Breast epithelium (tissue), 4 donors: ENCODE measurements at places on chromosomes 2 and 18. TPM values are rescaled to one million over a fixed set of nuclear protein-coding genes. Genes with fewer than 3 reads are reported as not detected.

The APOB gene
- 3.2 TPM for total RNA-seq

- no peak for DNase-seq
Observed at GRCh38 chr2:47068981-47069627, 86.0 kb downstream of the STPG4 start.

GRCh38 chr2:209624192-209624938 lies 147.3 kb upstream of the UNC80 start:
- DNase-seq = no peak

DNA sequence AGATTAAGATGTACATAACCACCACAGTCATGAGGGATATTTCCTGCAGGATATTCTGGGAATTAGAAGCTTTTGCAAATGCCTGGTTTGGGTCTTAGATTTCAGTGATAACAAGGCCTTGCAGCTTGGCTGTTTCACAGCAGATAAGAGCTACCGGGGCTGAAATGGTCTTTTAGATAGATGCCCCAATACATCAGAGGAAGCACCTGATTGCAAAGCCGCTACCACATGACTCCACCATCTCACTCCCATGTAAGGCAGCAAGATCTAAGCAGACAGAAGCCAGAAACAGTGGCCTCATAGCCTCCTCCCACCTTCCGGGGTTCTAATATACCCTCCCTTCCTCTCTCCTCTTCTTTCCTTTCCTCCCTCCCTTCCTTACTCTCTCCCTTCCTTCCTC lies 31.1 kb upstream of the EPG5 start:
- no peak for DNase-seq

- peak; percentile 10 for DNase-seq
Observed at GRCh38 chr18:79938196-79938595, 13.3 kb downstream of the SLC66A2 start.

The SNRPD1 gene
- 6.7 TPM for total RNA-seq

GRCh38 chr2:199085261-199085660 lies 372.5 kb downstream of the SATB2 start:
- DNase-seq = no peak

The MDH1B gene
- 4.7 TPM for total RNA-seq

- no peak for DNase-seq
Observed at GRCh38 chr2:8452979-8453903, 228.6 kb upstream of the ID2 start.

DNA sequence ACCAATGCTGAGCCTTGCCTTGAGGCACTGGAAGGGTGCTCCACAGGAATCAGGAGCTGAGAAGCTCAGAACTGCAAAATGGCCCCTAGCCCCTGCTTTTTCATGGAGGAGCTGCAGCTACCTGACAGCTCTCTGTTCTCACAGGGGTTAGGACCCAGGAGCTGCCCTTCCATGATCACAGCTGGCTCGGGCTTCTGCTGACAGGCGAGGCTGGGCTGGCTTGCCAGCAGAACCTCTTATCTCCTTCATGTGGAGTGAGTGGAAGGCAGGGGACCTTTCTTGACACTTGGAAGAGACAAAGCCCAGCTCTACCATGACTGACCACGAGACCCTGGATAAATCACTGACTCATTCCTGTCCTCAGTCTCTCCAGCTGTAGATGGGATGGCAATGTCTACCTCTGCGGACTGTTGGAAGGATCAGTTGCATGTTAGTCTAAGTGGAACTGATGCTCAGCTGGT lies 113.4 kb downstream of the CAPN13 start:
- DNase-seq = no peak

GRCh38 chr2:27990030-27990590 lies 99.6 kb downstream of the BABAM2 start:
- no peak for DNase-seq

The SCYGR8 gene
- not detected for total RNA-seq

DNA sequence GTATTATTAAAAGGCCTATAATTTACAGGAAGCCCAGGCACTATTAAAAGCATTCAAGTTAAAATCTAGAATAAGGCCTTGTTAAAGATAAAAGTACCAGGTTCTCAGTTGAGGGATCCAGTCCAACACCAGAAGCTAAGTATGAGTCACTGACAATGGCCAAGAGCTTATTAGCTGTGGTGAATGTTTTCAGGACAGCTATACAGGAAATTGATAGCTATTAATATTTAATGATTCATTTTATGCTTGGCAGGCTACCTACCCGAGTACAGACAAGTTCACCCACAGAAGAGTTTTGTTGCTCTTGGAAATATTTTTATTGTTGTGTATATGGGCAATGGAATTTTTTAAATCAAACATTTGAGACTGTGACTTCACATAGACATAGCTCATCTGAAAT lies 729.6 kb upstream of the ZNF804A start:
- DNase-seq = no peak

DNA sequence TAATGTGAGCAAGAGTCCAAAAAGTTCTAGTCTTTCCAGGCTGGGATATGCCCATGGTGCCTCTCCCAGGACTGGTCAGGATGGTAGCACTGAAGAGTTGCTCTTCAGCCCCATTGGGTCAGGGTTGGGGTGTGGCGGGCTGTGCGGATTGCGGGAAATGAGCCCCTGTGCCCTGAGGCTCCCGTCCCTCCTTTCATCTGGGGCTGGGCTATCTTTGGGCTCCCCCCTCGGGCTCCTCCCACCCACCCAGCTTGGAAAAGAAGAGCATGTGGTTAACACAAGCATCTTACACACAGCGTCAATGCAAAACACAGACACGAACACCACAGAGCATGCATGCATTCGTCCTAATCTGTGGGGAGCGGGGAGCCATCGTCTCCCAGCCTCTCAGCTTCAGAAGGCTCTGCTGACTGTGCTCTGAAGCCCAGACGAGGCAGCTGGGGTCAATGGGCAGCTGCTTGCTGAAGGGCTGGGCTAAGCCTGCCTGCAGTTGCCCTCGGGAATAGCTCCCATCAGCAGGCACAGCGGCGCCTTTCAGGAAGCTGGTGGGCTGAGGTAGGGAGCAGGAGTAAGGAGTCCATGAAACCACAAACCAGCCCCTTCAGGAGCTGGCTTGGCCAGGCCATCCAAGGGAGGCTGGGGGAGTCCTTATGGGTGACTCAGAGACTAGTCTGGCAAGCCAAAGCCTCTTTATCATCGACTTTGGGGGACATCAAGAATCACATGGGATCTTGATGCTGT lies 112.9 kb downstream of the CLIP4 start:
- DNase-seq = no peak

- no peak for DNase-seq
Observed at GRCh38 chr2:168602846-168603401, 146.9 kb downstream of the CERS6 start.

DNA sequence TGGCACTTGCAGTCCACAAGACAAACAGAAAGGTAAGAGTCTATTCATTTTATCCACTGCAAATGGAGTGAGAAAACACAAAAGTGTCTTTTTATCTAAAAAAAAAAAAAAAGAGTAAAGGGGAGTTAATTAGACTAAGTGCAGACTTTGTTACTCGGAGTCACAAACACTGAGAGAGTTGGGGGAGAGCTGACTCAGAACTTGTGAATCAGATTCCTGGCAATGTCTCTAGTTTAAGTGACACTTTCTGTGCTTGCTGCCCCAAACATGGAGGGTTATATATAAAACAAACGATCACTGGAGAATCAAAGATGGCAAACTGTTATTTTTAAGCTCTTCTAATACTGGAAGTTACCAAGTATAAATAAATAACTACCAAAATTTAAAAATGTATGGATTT lies 505.8 kb upstream of the NRP2 start:
- DNase-seq = no peak

GRCh38 chr18:63004466-63005089 lies 289.2 kb downstream of the PHLPP1 start:
- DNase-seq = no peak

The RGPD4 gene
- not detected for total RNA-seq

GRCh38 chr2:160282063-160282580 lies 82.0 kb upstream of the ITGB6 start:
- DNase-seq = no peak

The ELOA2 gene
- total RNA-seq = not detected

DNA sequence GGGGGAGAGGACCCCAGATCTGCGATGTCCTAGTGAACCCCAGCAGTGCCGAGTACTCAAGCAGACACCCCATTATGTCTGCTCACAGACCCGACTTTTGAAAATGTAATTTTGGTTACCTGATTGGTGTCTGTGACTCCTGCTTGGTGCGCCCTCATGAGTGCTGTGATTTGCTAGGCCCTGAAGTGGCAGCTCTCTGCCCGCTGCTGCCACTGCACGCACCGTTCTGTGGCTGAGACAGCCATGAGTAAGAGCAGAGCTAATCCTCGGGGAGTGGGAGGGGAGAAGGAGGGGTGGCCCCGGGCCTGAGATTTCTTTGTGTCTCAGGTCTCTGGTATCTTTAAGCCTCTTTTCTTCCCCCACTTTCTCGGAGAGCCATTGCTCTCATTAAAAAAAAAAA lies 18.2 kb downstream of the FHOD3 start:
- DNase-seq = no peak

The HJURP gene
- total RNA-seq = 3.0 TPM
